HCT116 (cell line): ENCODE measurements at places on chromosomes 5 and 9. TPM values are rescaled to one million over a fixed set of nuclear protein-coding genes. Genes with fewer than 3 reads are reported as not detected.

DNA sequence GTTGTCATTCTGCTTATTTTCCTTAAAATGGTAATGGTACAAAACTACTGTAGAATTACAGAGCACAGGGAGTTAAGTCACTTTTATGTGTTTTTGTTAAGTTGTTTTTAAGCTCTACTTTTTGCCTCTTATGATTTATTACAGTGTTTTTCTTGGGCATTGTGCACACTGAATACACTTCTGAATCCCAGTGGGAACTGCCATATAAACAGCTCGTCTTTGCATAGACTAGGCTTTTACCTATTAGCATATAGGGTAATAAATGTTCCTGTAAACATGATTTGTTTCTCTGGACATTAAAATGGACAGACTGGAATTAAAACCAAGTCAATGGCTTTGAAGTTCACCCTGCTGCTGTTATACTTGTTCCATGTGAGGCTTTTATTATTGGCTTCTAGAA, 12.2 kb downstream of the KLF9 start:
- H3K4me1 ChIP-seq, result peaks cover 10% of the 10 kb centered on the region; the same call in 1 of the 2 replicates
- H3K27ac ChIP-seq, result no peak overlapping the region

GRCh38 chr9:70112981-70113380, 69.3 kb downstream of the MAMDC2 start:
- no peak for DNase-seq
- no peak overlapping the region for H3K4me3 ChIP-seq
- H3K27ac ChIP-seq, result no peak overlapping the region
- no peaks in the 10 kb centered on the region for H3K27me3 ChIP-seq

- no peak for DNase-seq
- H3K4me1 ChIP-seq, result no peaks in the 10 kb centered on the region; the same call in 1 of the 2 replicates
- H3K27me3 ChIP-seq, result no peaks in the 10 kb centered on the region
- H3K27ac ChIP-seq, result no peak overlapping the region
- H3K4me3 ChIP-seq, result no peak overlapping the region
- H3K36me3 ChIP-seq, result no peaks in the 10 kb centered on the region
Observed at GRCh38 chr5:111532886-111533582, 20.7 kb upstream of the STARD4 start.

- H3K4me1 ChIP-seq, result no peaks in the 10 kb centered on the region
- no peak overlapping the region for H3K27ac ChIP-seq
- no peaks in the 10 kb centered on the region; the same call in 1 of the 2 replicates for H3K27me3 ChIP-seq
- DNase-seq, result no peak
- H3K4me3 ChIP-seq, result no peak overlapping the region
Observed at GRCh38 chr5:147939431-147940114, 33.2 kb upstream of the C5orf46 start.

DNA sequence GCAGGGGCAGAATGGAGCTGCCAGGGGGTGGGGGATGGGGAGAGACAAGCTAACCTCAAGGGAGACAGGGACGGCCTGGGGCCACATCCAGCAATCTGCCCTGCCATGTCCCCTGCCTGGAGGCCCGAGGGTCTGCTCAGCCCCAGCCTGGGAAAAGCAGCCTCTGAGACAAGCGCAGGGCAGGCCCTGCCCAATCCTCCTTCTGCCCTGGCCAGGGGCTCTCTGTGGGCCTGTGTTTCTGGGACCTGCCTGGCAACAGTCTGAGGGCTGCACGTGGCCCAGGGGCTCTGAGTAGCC, 13.9 kb upstream of the QSOX2 start:
- no peak overlapping the region for H3K4me3 ChIP-seq
- DNase-seq, result no peak
- H3K27ac ChIP-seq, result no peak overlapping the region
- no peaks in the 10 kb centered on the region for H3K36me3 ChIP-seq
- H3K4me1 ChIP-seq, result peaks cover 21% of the 10 kb centered on the region

DNA sequence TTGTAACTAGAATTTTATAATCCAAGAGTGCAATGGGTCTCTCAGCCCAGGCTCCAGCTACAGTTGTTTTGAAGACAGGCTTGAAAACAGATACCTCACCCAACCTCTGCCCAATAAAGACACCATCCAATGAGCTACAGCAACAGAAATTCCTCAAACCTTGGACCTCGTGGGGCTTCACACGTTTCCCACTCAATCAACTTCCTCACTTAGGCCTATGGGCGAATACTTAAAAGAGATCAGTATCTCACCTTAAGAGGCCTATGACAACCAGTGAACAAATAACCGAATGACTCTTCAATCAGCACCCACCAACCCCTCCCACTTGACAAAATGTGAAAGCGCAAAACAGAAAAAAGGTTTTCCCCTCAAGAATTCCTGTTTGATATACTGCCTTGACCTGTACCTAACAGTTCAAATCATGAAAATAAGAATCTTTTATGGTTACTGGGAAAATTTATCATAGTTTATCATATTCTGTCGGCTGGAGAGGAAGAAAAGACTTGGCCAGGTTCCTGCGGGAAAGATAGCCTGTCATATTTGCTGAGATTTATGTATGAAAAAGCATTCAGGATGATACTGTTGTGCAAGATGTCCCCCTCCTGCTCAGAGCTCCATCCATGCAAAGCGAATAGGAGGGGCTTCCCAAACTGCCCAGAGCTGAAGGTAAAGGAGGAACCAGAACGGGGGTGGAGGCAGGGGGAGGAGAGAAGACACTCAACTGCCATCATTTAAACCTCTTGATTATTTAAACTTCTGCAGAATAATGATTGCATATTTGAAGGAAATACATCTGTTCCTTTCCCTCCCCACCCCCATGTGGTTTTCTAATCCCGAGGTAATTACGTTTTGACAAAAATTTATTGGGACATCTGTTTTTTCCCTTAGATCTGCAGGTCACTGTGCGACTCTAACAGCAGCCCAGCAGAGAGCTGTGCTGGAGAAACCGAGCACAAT, 256.3 kb downstream of the NFIB start:
- no peaks in the 10 kb centered on the region for H3K4me1 ChIP-seq
- no peak overlapping the region for H3K27ac ChIP-seq
- no peak overlapping the region for H3K4me3 ChIP-seq
- DNase-seq, result no peak
- no peaks in the 10 kb centered on the region for H3K27me3 ChIP-seq
- no peaks in the 10 kb centered on the region for H3K36me3 ChIP-seq

DNA sequence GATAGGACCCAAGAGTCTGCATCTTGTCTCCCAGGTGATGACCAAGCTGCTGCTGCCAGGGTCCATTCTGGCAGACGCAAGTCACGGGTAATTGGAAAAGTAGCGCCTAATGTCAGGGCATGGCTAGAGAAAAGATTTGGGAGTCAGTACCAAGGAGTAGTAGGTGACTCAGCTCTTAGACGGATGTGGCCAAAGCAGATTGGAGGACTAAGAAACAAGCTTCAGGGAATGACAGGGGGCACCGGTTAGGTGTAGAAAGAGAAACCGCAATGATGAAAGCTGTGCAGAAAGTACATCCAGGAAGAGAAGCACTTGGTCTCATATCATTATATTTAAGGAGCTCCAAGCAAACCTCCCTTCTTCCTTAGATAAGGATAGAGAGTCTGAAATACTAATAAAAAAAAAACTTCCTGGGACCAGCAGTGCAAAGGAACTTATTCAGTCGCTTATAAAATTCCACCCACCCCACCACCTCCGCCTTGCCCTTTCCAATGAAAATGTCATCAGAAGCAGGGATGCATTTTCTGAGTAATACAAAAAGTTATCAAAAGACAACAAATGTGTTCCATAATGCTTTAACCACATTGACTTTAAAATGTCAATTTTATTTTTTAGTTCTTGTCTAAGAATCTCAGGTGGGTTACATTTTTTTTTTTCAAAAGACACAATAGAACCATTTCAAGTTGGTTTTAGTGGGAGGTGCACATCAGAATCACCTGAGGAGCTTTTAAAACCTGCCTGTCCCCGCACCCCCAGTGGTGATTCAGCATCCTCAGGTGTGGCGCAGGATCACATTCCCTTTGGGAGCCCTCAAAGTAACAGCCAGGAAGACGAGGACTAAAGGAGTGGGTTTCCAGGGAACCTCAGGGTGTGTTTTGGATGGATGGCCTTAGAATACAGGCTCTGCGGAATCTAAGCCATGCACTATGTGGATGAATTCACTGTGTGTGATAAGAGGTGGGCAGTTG, 31.2 kb downstream of the PTPN3 start:
- DNase-seq, result no peak
- H3K27me3 ChIP-seq, result no peaks in the 10 kb centered on the region
- peaks cover 26% of the 10 kb centered on the region for H3K4me1 ChIP-seq
- 0 out of 2 replicates have a peak, but pooled peaks cover 6% of the 10 kb centered on the region for H3K36me3 ChIP-seq
- no peak overlapping the region for H3K4me3 ChIP-seq
- no peak overlapping the region for H3K27ac ChIP-seq

DNA sequence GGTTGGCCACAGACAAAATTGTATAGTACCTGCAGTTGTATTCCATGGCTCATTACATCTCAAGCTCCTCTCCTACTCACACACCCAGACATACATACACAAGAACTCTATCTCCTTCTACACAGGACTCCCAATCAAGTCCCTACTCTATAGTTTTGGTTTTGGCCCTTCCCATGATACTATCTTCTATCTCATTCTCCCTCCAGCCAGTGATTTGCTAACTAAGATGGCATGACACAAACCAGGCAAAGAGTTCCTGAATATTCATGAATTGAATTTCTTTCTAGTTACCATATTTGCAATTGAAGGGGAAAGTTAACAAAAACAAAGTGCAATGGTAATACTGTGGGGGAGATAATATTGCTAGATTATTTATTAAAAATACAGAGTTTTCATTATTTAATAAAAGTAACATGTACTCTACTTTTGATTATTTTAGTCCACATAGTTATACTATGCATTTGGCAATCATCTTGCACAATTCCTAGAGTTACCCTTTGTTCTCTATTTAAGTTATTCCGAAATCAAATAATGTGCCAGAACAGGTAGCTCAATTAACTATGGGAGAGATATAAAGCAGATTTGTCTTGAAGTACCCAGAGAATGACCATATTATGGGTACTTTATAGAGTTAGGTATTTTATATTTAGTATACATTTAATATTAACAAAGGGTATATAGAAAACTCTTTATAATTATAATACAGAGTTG, 9.6 kb upstream of the LURAP1L start:
- DNase-seq, result no peak

DNA sequence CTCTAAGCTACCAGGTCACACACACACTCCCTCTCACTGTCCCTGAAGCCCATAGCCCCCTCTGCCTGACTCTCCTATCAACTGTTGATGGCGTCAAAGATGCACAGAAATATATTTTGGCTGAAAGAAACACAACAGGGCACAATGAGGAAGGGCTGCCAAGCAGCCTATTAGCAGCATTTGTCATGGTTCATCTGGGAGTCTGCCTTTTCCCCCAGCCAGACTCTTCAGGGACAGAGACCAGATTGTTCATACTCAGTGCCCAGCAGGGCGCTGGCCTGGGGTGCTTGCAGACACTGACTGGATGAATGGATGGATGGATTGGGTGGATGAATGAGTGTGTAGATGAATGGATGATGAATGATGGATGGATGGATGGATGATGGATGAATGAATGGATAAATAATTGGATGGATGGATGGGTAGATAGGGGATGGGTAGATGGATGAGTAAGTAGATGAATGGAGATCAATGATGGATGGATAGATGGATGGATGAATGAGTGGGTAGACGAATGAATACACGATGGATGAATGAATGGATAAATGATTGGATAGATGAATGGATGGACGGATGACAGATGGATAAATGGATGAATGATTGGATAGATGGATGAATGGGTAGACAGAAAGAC, 90.5 kb downstream of the ADAMTS2 start:
- no peak overlapping the region for H3K4me3 ChIP-seq
- H3K27me3 ChIP-seq, result no peaks in the 10 kb centered on the region

DNA sequence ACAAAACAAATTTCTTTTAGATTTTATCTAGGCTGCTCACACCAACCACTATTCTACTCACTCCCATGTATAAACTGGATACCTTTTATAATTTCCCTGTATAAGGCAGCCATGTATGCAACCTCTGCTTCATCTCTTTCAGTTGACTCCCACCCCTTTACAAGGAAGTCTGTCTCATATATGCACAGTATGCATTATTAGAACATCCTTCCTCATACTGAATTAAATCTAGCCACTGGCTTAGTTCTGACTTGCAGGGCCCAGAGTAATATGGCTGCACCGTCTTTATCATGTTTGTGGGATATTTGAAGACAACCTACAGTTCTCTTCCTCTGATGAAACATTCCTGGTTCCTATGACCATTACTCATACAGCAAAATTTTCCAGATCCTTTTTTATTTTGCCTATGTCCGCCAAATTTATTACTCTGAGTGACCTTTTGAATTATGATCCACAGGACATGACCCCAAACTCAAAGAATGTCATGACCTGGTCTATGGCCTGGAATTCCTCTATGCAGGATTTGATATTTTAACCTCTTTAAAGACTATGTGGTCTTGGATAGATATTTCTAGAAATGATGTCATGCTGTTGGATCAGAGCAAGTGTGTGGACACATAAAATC, 76.6 kb upstream of the ITGA1 start:
- H3K27me3 ChIP-seq, result no peaks in the 10 kb centered on the region
- no peak overlapping the region for H3K4me3 ChIP-seq
- no peaks in the 10 kb centered on the region for H3K4me1 ChIP-seq
- H3K36me3 ChIP-seq, result no peaks in the 10 kb centered on the region

GRCh38 chr5:178338750-178339144, 106.1 kb upstream of the PHYKPL start:
- H3K27ac ChIP-seq, result no peak overlapping the region
- H3K27me3 ChIP-seq, result peaks cover 6% of the 10 kb centered on the region; the same call in 1 of the 2 replicates
- H3K36me3 ChIP-seq, result no peaks in the 10 kb centered on the region
- no peaks in the 10 kb centered on the region for H3K4me1 ChIP-seq
- H3K4me3 ChIP-seq, result no peak overlapping the region
- DNase-seq, result no peak

DNA sequence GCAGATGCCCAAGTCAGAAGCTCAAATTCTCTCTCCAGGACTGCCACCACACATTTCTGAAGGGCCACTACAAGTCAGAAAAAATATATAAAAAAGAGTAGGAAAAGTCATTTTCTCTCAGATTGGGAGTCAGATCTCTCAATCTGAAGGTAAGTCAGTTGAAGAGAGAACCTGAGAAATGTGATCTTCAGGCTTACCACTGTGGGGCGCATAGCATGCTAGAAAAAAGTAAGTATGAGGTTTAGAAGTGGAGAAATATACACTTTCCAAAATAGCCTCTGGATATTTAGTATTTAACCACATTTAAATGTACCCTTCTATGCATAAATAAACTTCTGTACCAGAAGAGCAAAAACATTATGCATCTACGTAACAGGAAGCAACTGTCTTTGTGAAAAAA, 800.7 kb upstream of the CTNND2 start:
- H3K4me3 ChIP-seq, result no peak overlapping the region
- no peak overlapping the region for H3K27ac ChIP-seq
- no peaks in the 10 kb centered on the region for H3K36me3 ChIP-seq
- H3K4me1 ChIP-seq, result no peaks in the 10 kb centered on the region

DNA sequence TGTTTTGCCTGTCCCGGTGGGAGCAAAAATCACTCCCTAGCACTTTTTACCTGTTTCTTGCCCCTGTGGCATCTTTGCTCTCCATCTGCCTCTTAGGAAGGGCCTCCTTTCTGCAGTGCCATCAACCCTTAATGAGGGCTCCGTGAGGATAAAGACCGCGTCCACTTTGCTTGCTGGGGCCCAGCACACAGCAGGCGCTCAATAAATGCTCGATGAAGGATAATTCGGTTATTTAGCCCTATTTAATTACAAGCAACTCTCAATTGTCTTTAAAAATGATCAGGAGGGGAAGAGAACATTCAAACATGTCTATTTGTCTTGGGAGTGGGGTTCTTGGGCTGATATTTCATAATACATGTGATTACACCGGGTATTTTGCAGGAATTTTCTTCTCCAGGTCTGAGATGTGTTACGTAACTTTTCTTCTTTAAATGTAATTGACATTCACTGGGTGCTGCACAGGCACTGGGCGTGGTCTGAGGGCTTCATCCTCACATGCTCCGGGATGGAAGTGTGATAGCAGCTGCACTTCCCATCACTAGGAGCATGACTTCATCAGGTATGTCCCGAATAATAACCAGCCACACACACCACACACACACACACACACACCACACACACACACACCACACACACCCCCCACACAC, 19.8 kb upstream of the NTNG2 start:
- no peak for DNase-seq
- H3K27me3 ChIP-seq, result peaks cover 13% of the 10 kb centered on the region; the same call in 1 of the 2 replicates
- no peak overlapping the region for H3K27ac ChIP-seq

The PCDHGA1 gene
- total RNA-seq, result 0.05 TPM
